ENCODE measurements at places on chromosomes 13 and 19.

GRCh38 chr13:39888865-39889810 is 233.7 kb downstream of the COG6 start:
- no peak for DNase-seq

DNA sequence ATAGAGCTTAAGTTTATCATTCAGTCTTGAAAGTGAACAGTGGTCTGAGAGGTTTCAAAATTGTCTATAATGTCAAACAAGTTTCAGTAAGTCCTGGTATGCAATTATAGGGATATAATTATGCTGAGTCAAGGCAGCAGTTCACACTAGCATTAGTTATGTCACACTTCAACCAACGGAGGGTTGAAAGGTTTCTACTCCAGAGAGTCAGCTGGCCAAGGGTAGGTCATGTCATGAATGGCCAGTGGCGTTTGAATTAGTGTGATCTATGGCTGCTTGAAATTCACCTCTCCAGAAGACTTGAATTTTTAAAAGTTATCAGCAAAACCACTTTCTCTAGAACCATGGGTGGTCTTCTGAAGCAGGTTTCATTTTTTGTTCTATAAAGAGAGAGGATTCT is 108.6 kb downstream of the TNFRSF19 start:
- DNase-seq = no peak

DNA sequence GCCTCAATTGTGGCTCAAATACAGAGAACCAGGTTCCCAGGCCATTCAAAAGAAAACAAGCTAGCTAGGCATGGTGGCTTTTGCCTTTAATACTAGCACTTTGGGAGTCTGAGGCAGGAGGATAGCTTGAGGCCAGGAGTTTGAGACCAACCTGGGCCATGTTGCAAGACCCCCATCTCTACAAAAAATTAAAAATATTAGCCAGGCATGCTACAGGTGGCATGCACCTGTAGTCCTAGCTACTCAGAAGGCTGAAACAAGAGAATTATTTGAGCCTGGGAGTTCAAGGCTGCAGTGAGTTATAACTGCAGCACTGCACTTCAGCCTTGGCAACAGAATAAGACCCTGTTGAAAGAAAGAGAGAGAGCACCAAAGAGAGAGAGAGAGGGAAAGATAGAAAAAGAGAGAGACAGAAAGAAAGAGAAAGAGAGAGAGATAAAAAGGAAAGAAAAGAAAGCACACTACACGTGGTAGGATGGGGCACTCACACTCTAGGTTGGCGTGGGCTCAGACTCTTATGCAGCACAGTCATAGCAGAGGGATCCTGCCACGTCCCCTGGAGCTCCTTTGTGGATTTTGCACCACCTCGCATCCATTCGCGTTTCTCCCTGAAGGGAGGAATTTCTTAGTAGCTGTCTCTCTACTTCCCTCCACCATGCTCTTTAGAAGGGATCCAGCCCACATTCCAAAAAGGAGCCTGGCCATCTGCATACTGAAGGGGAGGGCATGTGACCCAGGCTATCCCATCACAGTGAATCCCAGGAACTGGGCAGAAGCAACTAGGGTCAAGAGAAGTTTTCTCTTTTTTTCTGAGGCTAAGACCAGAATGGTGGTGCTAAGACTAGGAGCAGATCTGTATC is 789.9 kb downstream of the UQCRFS1 start:
- no peak for DNase-seq

GRCh38 chr19:57068311-57068710 is 51.5 kb upstream of the USP29 start:
- no peak for DNase-seq

DNA sequence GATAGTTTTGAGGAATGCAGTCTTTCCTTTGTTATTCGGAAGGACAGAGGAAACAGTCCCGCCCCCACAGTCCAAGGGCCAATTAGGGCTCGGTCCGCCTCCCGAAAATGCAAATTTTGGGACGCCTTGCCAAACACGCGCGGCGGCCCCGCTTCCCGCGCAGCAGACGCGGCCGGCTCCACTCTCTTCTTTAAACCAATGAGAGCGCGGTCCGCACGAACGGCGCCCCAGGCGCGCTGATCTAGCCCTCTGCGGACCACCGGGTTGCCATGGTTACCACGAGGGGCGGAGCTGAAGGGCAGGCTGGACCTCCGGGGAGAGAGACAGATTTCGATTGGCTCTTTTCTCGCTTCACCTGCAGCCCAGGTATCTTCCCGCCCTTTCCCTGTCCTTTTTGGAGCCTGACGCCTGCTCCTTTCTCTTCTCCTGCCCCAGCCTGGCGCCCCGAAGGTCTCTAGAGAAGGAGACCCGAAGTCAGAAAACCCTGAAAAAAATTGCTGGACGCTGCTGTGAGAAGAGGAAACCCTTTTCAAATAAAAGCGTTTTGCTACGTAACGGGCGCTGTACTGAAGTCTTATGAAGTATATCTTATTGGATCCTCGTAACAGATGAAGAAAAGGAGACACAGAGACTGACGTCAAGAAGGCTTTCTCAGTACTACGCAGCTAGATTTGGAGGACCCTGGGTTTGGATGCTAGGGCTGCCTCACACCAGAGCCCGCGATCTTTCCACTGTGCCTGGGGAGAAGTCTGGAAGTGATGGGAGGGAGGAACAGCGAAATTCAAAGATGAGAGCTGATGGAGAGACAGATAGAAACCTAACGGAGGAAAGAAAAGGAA is 2.0 kb downstream of the PTH2 start:
- DNase-seq = peak; percentile 66

DNA sequence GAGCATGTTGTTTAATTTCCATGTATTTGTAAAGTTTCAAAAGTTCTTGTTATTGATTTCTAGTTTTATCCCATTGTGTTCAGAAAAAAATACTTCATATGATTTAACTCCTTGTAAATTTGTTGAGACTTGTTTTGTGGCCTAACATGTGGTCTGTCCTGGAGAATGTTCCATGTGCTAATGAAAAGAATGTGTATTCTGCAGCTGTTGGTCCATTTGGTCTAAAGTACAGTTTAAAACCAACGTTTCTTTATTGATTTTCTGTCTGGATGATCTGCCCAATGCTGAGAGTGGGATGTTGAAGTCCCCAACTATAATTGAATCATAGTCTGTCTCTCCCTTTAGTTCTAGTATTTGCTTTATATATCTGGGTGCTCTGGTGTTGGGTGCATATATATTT is 34.9 kb upstream of the TPP2 start:
- no peak for DNase-seq

DNA sequence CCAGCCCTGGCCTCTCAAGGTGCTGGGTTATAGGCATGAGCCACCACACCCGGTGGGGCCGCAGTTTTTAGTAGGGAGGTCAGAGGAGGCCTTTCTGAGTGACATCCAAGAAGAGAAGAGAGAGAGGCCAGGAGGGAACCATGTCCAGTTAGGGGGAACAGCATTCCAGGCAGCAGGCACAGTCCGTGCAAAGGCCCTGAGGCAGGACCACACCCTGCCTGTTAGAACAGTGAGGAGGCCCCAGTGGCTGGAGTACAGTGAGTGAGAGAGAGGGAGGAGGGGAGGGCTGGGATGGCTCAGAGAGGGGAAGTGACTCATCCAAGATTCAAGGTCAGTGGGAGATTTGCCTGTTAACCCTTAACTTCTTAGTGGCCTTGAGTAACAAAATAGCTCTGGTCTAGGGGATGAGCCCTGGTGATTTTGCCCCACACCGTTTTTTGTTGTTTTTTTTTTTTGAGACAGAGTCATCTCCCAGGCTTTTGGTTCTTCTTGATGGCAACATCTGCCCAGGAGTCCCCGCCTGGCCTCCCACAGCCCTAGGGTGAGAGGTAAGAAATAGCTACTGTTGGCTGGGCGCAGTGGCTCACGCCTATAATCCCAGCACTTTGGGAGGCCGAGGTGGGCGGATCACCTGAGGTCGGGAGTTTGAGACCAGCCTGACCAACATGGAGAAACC is 2.7 kb upstream of the PLIN3 start:
- no peak for DNase-seq

DNA sequence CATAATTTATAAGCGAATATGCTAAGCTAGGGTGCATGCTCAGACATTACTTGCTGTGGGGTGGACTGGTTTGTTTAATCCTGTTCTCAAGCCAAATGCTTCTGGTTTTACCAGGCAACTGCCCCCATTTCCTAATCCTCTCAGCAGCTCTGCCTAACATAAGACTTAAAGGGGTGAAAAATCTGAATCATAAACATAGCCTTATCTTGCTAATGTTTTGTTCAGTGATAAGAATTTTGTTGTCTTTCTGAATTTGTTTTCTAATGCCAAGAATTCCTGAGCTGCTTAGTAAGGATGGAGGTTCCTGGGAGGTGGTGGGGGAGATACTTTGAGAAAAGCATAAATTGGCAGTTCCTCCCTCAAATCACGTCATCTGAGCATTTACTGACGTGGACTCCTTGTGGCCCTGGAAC is 42.7 kb downstream of the ING1 start:
- no peak for DNase-seq

GRCh38 chr13:85298387-85298924 is 500.8 kb downstream of the SLITRK6 start:
- no peak for DNase-seq

DNA sequence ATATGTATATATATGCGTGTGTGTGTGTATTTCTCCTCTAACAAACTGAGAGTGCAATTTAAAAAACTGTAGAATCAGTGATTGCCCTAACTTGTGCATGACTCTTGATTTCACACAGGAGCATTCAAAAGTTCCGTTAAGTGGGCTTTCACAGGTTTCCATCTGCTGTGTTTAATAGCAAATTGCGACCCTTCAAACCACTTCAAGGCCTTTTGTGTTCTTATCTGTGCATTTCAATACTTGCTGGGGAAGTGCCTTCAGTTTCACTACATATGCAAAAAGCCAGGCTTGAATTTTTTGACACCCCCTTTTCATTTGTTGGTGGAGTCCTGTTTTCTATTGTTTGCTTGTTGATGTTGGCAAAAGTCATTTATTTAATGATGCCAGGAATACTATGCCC is 158.0 kb downstream of the TM9SF2 start:
- no peak for DNase-seq

GRCh38 chr13:21672287-21672680 is 1.4 kb downstream of the FGF9 start:
- DNase-seq = no peak

GRCh38 chr19:17872251-17873001 is 681 bp downstream of the SLC5A5 start:
- no peak for DNase-seq

DNA sequence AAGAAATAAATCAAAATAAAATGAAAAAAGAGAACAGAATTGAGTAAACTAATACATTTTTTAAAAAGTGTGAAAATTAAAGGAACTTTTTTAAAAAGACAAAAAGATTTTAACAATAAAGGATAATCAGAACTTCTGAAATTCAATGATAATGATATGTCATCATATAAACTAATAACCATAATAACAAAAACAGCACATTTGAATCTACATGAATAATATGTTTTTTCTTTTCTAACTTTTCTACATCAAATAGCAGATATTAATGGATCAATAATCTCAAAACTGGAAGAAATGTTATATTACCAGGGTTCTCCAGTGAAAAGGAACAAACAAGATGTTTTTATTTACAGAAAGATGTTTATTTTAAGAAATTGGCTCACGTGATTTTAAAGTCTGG is 903.3 kb upstream of the MIR17HG start:
- DNase-seq = no peak

DNA sequence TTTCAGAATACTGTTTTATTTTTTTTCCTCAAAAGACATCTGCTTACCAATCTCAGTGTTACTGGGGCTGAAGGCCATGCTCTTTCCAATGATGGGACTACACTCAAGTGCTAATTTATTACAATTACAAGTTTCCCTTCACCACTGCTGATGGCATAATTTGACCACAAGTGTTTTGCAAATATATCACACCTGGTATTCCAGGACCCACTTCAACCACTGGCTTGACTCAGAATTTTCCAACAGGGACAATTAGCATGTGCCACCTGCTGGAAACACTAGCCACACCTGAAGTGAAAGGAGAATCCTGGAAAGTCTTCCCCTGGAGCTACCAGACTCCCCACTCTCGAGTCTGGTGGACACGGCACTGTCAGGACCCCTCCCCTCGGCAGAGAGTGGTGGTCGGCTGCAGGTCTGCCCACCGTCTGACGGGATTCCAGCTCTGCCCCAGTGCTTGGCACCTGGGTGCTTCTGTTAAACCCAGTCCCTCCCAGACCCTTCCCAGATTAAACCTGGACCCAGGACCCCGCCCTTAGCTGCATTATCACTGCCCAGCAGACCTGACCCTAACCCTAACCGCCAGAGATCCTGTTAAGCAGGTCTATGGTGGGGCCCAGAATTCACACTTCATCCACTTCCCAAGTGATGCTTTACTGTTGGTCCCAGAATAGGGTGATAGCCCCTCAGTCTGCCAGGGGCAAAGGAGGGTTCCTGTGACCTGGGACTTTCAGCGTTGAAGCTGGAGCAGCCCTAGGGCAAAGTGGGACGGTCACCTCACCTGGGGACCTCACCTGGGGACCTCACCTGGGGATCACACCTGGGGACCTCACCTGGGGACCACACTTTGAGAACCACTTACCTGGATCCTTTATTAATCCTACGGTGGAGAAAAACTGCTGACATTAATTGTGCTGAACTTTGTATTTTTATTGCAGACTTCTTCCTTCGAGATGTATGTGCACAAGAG is 17.6 kb upstream of the RASA3 start:
- no peak for DNase-seq

DNA sequence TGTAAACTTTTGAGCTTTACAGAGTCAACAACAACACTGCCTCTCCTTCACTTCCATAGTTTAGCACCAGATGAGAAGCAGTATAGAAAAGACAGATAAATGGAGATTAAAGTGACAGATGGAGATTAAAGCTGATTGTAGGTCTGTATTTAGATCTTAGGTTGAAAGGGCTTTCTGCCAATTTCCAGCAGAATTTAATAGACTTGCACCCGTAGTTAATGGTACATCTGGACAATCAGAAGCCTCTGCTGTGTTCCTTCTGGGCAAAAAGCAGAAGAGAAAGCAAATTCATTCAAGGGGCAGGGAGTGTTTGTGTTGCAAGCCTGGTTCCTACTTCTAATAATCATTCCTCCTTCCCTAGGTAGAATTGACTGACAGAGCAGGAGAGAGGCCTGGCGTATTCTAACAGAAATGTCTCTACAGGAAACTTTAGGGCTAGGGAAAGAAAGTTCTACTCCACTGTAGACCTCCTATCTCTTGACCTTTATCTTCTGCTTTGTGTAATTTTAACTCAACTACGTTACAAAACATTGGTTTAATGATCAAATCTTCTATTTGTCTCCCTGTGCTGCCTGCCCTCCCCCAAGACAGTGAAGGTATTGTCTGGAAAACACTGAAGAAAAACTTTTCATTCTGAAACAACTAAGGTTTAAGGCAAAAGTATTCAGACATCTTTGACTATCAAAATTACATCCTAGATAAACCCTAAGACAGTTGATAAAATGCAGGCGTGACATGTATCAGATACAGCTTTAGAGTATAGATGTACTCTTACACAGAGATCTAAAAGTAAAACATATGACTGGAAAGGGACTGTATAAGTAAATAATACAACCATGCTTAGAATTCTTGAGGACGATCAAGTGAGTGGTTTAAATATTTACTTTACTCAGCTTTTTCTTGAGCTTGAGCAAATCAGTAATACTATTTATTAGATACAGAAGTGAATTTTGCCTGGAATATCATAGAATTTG is 44.4 kb downstream of the GPC6 start:
- no peak for DNase-seq

All from left renal cortex interstitium (tissue), 4 donors.